ENCODE measurements at places on chromosomes 16 and 17. TPM values are rescaled to one million over a fixed set of nuclear protein-coding genes. Genes with fewer than 3 reads are reported as not detected.

- peak; percentile 63 for DNase-seq
Observed at GRCh38 chr16:62190426-62190825, 154.2 kb upstream of the CDH8 start.

DNA sequence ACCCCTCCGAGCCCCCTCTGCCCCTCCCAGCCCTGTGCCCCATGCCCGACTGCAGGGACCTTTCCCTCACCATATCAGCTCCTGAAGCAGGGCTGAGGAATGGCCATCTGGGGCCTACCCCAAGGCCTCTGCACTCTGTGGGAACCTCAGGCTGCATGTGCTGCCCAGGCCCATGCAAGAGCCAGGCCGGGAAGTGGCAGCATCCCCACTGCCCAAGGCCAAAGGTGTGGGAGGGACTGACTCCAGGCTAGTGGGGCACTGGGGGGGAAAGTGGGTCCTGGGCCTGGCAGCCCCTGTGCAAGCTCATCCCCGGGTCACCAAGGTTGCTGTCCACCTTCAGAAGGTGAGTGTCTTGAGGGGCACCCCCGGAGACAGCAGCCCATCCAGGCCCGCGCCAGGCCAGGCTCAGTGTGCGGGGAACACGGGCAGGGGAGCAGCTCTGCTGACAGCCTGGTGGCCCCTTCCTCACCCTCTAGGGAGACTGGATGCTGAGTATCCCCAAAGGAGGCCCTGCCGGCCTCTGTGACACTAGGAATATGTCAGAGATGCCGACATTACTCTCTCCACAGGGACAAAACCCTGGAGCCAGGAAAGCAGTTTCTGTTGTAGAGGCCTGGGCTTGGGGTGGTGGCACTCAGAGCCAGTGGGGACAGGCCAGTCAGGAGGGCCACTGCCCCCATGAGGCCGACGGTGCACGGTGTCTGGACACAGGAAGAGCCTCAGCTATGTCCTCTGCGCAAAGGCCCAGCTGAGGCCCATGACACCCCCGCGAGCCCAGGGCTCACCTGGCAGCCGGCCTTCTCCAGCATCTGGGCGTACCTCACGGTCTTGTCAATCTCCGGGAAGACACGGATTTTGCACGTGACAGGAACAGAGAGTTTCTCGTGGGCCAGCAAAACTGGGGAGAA is 3.3 kb downstream of the DUS1L start:
- DNase-seq, result no peak

DNA sequence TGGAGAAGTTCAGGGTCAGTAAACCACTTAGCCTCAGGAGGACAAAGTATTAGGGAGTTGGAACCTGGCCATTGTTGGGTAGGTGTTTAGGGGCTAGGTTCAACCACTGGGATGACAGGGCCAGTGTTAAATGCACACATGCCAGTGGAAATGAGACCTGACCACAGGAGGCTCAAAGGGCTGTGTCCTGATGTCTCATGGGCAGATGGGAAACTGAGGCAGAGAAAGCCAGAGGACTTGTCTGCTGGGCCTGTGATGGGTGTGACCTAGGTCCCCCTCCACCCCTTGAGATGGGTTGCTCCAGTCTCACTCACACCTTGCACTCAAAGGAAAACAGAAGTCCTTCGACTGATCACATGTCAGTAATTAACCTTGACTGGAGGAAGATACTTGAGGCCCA is 16.0 kb downstream of the CPNE2 start:
- no peak for DNase-seq

DNA sequence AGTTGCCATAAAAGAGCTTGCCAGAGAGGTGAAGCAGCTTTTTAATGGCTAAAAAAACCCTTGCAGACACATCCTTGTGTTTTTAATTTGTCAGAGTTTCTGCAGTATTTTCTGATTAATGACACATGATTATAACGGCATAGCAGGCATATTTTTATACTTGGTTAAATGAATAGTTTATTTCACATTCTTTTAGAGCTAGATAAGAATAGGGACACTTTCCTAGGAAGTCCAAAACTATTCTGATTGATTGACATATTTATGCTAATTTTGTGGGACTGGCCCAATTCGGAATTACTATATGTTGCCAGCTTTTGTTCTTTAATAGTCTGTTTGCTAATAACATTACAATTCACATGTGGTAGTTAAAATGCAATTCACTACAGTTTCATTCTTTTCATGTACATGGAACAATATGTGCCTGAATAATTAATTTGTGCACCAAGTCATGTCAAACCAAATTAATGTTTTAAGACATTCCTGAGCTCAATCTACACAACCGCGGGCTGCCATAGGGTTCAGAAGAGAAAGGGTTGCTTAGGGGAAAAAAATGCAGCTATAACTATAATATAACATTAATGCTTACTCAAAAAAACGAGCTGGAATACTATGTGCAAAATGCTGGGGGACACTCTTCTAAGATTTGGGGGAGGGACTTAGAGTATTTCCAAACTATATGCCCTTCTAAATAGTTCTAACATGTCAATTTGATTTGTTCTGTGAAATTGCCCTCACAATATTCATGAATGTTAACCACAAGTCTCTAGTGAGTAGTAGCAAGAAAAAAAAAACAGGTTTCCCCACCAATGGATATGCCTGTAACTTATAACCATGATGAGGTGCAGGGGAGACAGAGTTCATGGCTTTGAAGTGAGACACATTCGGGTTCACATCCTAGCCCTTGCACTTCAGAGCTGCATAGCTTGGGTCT is 305.4 kb downstream of the CEP112 start:
- DNase-seq, result no peak

SLC47A2 gene
- total RNA-seq, result not detected

ENGASE gene
- total RNA-seq, result 11.0 TPM

Data from Karpas-422 (cell line).